Eye (tissue), 1 donor: ENCODE measurements at places on chromosomes 7 and 10.

DNA sequence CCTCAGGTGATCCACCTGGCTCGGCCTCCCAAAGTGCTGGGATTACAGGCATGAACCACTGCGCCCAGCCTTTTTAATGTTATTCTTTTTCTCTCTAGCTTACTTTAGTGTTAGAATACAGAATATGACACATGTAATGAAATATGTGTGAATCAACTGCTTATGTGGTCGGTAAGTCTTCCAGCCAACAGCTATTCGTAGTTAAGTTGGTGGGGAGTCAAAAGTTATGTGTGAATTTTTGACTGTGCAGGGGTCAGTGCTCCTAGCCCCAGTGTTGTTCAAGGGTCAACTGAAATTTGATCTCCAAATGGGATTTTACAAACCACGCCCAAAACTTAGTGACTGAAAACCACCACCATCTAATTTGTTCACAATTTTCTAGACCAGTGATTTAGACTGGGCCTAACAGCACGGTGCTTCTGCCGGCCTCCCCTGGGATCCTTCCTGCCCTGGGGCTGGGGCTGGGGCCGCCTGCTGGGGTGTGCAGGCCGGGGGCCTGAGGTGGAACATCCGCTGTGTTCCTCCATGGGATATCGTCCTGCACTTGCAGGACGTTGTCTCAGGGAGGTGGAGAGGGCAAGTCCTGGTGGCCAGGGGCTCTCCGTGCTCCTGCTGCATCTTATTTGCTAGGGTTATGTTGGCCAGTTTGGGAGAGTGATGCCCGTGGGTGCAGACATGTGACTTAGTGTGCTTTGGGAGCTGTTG, 24.5 kb upstream of the GRB10 start:
- DNase-seq: no peak

- DNase-seq: peak; percentile 95
These were observed at the start of gene RBM33 for GRCh38 chr7:155644178-155644970. Gene RBM33 (plus strand): TSS chr7:155644661. CDS start chr7:155644877, 216 bp downstream.

- DNase-seq: peak; percentile 28
These were observed 76.4 kb upstream of the CDC14C start for GRCh38 chr7:48847917-48848316.

GRCh38 chr10:43166880-43167497, 28.7 kb downstream of the CSGALNACT2 start:
- no peak for DNase-seq

GRCh38 chr10:66167816-66168215, 758.0 kb upstream of the LRRTM3 start:
- no peak for DNase-seq

DNA sequence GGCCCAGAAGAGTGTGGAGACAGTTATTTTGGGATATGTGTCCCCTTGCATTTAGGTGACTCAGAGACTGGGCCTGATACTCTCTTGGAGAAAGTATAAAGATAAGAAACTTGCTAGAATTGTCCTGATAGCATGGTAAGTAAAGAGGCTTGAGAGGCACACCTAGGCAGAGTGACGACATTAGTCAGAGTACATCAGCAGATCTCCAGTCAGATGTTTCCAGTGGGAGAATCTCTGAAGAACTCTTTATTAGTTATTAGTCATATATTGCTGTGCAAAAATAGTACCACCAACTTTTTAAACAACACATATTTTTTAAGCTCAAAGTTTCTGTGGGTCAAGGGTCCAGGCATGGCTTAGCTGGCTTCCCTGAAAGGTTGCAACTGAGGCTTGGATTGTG, 182.6 kb downstream of the NEBL start:
- no peak for DNase-seq

GRCh38 chr10:28497313-28498126, 35.4 kb upstream of the WAC start:
- no peak for DNase-seq

GRCh38 chr7:48147078-48147591, 24.1 kb upstream of the ABCA13 start:
- DNase-seq: no peak

GRCh38 chr7:119684763-119685162, 588.2 kb upstream of the KCND2 start:
- DNase-seq: no peak

- DNase-seq: no peak
These were observed 181.5 kb downstream of the DIP2C start for GRCh38 chr10:507908-508444.

DNA sequence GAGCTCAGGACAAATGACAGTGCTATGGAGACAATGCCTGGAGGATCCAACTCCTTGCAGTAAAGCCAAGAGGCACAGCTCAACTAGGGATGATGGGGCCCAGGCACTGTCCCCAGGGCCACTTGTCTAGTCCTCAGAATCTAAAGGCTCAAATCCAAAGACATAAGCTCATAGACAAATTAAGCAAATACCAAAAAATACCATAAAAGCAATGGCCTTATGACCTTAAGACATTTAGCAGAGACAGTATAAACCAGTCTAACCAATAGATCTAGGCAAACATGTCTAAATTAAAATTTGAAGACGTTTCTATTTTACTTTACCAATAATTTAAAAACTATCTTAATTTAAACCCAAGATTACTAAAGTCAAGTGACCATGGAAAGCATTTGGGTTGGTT, 14.8 kb upstream of the MKLN1 start:
- DNase-seq: no peak

- peak; percentile 80 for DNase-seq
These were observed 141.7 kb downstream of the AUTS2 start for GRCh38 chr7:69739931-69740431.

GRCh38 chr10:70733051-70733450, 52.1 kb downstream of the TBATA start:
- DNase-seq: no peak

DNA sequence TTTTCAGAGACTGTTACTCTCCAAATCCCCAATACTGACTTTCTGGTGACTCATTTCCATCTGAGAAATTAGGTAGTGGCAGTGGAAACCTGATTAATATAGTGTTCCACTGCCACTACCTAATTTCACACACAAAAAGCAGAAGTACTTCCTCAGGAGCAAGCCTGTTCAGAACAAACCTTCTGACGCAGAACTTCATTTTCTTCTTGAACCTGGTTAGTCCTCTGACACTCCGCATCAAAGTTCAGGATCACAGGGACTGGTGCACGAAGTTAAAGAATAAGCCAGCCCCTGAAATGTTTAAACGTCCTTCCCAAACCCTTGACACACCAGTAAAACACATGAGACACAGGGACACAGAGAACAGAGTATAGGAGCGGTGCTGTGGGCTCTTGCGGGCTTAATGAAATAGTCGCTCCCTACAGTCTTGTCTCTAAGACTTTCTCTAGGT, 4.4 kb downstream of the WDR91 start:
- no peak for DNase-seq

- no peak for DNase-seq
These were observed 9.0 kb upstream of the COMTD1 start for GRCh38 chr10:75244487-75245353.

GRCh38 chr7:51593628-51594027, 277.0 kb upstream of the COBL start:
- no peak for DNase-seq

- DNase-seq: peak; percentile 20
These were observed 15.5 kb downstream of the CARD11 start for GRCh38 chr7:3028071-3028757.

DNA sequence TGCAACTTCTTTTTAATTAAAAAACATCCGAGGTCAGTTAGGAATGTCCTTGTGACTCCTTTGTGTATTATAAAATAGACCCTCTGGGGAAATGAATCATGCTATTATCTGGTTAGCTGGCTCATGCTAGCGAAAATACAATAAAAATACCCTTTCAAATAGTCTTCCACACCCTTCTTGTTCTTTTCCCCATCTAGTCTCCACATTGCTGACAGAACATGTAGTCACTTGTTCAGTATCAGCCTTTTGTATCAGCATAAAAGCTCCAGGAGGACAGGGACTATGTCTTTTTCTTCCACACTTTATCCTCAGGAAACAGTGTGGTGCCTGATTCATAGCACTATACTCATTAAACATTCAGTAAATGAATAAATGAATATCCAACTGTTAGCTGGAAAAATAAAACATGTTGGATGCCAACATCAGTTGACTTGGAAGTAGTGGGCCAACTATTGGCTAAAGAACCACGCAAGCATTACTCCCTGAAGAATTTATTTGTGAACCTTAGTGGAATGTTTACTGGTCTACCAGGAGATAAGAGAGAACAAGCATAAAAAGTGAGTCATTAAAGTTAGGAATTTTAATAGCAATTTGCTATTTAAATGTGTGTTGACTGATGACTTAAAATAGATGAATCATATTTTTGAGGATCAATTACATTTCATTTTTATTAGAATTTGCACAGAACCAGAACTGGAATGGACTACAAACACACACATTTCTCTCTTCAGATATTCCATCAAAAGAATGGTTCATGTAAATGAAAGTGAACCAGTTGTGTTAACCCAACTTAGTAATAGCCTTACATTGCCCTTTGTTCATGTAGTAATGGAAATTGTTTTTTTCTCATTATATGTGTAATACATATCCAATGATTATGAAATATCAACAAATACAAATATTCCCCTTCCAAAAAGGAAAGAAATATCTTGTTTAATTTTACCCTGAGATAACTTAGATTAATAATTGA, 129.6 kb downstream of the DKK1 start:
- no peak for DNase-seq

- DNase-seq: no peak
These were observed 464.8 kb downstream of the SEMA3D start for GRCh38 chr7:84722086-84722485.
